CD4-positive, alpha-beta T cell treated with Interleukin-17A for 4 hours (primary cell): ENCODE measurements at places on chromosomes 12 and 14.

- DNase-seq, result peak; percentile 46
These were observed 450 bp downstream of the SINHCAF start for GRCh38 chr12:31325524-31325875.

DNA sequence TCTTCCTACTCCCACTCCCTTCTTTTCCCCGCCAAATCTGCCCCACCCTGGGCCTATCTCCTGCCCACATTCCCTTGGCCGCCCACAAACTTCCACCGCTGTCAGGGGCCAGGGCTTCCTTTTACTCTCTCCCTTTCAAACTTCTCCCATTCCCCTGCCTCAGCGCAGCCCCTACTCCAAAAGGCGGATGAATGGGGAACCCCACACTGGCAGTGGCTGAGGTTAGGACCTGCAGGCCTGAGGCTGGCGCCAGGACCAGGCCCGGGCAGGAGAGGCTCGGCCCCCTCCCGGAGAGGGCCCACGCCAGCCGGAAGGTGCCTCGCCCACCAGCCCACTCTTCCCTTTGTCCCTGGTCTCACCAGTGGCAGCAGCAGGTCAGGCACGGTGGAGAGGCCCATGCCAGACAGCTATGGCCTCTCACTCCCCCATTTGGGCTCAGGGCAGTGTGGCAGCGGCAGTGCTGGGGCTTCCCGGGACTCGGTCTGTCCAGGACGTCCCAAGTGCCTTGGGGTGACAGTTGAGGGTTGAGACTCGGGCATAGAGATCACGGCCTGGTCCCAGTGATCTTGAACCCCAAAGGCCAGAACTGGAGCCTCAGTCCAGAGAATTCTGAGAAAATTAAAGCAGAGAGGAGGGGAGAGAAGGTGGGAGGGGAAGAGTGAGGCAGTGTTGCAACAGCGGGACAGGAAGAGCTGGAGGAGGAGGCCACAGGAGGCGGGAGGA lies at the start of gene TNFRSF1A:
Gene TNFRSF1A, minus strand, starts transcription at position 660 of the 723 bp plus-strand sequence. Its CDS starts 262 bp downstream, at position 398.
- DNase-seq, result peak; percentile 70

DNA sequence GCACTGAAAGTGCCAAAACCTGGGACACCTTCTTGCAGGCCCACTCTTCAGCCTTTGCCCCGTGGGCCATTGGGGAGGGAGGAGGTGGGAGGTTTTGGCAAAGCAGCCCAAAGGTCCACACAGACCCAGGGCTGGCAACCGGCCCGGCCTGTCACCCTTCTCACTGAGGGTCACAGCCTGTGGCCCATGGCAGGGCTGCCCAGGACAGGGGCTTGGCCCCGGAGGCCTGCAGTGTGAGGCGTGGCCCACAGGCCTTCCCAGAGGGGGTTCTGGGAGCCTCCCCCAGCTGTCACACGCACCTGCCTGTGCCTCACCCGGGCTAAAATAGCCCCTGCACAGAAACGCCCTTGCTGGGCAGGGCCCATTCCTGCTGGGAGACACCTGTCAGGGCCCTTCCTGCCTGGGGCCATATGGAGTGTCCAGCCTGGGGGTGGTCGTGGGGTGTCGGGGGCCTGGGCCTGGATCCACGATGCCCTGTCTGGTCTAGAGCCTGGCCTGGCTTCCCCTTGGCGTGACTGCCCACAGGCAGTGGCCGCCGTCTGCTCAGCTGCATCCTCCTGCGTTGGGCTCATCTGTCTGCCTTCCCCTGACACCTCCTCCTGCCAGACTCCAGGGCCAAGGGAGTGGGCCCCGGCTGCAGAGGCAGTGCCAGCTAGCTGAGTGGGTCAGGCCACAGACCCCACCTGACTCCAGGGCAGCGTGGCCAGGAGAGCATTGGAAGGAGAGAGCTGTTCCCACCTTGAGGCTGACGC lies 19.2 kb downstream of the PACS2 start:
- no peak for DNase-seq

DNA sequence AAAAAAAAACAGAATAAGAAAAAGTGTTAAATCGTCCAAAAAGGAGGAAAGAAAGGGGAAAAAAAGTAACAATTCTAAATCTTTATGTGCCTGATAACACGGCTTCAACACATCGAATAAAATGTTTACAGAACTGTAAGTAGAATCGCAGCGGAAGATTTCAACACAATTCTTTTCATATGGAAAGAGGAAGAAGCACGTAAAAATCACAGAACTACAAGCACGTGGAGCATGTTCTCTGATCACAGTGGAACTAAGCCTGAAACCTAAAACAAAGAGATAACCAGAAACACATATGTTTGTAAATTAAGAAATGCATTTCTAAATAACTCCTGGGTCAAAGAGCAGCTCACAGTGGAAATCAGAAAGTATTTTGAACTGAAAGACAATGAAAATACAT lies 8.7 kb downstream of the CLEC7A start:
- DNase-seq, result no peak

DNA sequence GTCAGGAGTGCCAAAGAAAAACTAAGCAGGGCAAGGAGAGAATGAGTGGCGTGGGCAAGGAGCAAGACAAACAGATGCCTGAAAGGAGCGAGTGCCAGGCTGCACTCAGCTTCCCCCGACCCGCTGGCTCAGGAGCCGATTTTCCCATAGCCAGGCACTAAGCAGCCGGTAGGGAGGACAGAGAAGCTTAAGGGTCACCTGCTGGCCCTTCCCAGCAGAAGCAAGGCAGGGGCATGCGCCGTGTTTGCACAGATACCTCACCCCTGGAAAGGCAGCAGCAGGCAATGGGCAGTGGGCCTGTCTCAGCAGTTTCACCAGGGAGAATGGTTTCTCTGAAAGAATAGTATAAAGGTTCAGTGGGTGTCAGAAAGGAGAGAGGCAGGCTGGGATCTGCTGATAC lies 104.9 kb upstream of the FKBP4 start:
- no peak for DNase-seq

DNA sequence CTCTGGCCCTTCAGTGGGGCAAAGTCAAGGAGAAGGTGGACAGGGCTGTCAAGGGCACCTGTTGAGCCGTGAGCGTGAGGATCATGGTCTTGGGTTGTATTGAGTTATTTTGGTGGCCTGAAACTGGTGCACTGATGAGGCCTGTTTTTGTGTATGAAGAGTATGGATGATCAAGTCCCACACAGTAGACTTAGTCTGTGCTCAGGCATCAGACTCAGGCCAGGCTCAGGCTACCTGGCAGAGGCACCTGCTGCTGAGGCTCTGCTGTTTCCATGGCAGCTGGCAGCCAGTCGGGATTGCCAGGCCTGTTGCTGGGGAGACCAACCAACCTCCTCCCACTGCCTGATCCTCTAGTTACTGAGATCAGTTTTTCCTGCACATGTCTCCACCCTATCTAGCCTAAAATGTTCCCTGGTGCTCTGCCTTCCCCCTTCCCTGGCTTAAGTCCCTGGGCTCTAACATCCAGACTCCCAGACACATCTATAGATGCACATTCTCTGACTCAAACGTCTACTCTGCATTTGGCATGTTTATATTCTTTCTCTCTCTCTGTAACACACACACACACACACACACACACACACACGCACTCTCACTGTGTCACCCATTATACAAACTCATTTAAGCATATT lies 5.1 kb downstream of the JPH4 start:
- no peak for DNase-seq

GRCh38 chr12:34602213-34602940 lies 580.1 kb downstream of the ALG10 start:
- no peak for DNase-seq

DNA sequence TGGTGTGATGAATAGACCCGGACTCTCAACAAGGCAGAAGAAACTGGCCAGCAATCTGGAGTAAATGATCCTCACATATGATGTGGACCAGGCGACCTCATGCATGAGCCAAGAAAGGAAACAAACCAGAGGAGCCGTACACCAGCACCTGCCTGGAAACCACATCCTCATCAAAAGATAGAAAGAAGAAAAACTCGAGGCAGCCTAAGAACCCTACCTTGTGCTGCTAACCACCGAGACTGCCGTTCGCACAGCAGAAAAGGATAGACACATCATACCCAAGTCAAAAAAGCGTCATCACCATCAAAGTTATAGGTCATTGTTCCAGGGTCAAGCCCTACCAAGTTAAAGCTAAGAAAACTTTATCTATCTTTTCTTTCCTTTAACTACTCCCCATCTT lies 66.7 kb downstream of the RESF1 start:
- peak; percentile 64 for DNase-seq

DNA sequence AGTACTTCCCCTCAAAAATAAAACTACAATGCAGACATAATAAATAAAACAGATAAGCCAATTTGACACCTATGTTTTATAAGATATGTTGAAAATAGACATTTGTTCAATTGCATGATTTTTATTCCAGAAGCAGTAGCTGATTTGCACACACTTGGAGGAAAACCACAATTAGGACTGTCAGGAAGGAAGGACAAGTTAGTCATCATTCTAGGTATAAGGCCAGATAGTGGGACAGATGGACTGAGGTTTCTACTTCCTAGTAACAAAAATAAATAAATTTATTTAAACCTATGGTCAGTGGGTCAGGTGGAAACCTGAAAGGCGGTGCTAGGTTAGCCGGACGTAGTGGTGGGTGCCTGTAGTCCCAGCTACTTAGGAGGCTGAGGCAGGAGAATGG lies 141.8 kb upstream of the RASSF8 start:
- DNase-seq, result no peak

DNA sequence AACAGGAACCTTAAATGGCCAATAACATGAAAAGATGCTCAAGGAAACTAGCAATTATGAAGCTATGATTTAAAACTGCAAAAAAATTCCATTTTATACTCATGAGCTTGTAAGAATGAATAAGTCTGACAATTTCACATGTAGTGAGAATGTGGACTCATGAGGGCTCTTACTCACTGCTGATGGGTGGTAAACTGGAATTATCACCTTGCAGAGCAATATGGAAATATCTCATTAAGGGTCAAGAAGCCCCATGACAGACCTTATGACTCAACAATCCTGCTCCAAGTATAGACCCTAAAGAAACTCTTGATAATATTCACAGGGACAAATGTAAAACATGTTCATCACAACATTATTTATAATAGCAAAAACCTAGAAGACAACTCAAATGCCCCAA lies 23.5 kb upstream of the SMAGP start:
- no peak for DNase-seq

DNA sequence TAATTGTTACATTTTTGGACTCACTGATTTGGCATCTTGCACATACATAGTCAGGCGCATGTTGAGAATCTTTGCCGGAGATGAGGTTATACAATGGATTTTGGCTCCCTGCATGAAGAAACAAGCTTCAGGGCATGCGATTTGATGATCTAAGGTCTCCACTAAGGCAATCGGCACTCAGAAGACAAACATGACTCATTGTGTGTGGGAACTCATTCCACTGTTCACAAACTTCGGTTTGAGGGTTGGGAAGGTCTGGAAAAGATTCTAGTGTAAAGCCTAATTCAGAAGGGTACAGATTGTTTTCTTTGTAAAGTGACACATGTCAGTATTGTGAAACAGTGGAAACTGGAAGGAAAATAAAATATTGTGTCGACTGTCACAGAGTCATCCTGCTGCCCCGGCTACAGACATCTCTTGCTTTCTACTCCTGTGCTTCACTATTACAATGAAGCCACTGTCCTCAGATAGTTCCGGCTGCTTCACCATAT lies 192.6 kb upstream of the HMGA2 start:
- no peak for DNase-seq

DNA sequence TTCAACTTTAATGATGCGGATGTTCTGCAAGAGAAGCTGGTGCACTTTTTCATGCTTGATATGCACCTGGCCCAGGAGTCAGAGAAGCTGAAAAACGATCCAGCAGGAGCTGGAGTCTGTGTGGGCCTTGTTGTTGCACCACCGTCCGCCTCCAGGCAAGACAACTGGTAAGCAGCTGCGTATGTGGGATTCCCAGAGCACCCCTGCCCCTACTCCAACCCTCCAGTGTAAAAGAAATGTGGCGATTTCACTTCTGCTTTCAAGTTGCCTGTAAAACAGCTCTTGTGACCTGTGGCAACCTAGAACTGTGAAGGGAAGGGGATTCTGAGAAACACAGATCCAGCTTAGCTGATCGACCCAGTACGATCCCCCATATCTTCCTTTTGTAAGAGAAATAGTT lies 154.1 kb upstream of the PELI2 start:
- no peak for DNase-seq

- no peak for DNase-seq
These were observed 52.0 kb downstream of the ETV6 start for GRCh38 chr12:11701433-11701832.

DNA sequence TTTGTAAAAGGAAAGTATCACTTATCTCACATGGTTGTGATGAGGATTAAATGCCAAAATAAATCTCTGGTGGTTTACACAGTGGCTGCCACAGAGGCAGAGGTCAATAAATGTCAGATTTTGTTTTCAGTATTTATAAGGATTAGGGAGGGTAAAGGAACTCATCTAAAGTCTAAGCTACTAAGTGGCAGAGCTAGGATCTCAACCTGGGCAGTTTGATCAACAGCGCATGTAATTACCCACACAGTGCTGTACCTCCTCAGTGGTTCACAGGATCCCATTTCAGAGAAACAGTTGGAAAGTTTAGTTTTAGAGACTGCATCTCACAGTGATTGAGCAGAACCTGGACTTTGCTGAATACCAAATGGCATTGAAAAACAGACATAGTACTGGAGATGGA lies 44.9 kb upstream of the RIC8B start:
- no peak for DNase-seq

- DNase-seq, result peak; percentile 81
These were observed at the start of gene REC8 for GRCh38 chr14:24171422-24172260. REC8 (plus strand) TSS chr14:24172080; CDS start chr14:24172553, 473 bp downstream.

GRCh38 chr12:112097641-112098040 lies 10.9 kb downstream of the NAA25 start:
- no peak for DNase-seq

DNA sequence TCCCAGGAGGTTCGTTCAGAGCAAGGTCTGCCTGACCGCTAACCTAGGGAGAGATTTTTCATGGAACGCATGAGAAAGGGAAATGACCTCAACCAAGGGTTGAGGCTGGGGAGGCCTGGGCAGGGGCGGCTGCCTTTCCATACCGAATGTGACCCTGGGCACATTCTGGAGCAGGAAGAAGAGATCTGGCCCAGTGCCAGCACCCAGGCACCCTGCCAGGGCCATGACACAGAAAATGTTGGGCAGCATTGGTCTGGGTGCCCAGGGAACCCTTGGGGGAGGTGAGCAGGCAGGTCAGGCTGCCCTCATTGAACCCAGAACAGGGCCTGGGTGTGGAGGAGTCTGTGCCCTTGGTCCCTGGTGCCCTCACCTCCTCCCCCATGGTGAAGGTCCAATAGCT lies 106.8 kb downstream of the CALM1 start:
- no peak for DNase-seq

DNA sequence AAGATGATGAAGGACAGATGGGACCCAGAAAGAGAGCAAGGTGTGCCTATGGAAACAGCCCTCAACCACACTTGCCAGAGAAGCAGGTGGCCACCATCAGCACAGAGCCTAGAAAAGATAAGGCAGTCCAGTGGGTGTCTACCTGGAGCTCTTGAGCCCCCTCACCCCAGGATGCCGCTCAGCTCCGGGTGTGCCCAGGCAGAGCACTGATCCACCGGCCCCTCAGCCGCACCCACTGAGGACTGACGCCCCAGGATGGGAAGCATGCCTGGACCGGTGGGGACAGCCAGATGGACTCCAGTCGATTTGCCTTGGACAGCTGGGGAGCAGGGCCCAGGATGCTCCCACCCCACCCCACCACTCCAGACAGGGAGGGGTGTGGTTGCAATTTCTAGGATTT lies 15.1 kb upstream of the ZFP36L1 start:
- DNase-seq, result no peak

GRCh38 chr12:121908702-121909101 lies 9.7 kb upstream of the CFAP251 start:
- DNase-seq, result no peak
